Globus pallidus (tissue), 1 donor: ENCODE measurements at places on chromosomes 3 and 15.

GRCh38 chr15:86735247-86736040 lies 655.8 kb downstream of the AGBL1 start:
- no peak for DNase-seq

DNA sequence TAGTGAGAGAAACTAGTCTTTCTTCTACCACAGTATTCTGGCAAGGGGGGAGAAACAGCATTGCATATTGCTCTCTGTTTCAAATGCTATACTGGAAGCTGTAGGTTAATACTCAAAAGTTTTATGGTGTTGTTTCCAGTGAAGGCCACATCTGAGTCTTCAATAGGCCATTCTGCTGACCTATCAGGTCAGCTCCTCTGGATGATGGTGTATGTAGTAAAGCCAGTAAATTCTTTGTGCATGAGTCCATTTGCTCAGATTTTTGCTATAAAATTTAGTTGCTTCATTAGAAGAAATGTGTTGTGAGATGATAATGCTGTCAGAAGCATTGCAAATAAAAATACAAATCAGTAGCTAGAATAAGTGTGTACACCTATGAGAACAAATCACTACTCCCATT lies 64.9 kb upstream of the RBMS3 start:
- DNase-seq, result no peak

DNA sequence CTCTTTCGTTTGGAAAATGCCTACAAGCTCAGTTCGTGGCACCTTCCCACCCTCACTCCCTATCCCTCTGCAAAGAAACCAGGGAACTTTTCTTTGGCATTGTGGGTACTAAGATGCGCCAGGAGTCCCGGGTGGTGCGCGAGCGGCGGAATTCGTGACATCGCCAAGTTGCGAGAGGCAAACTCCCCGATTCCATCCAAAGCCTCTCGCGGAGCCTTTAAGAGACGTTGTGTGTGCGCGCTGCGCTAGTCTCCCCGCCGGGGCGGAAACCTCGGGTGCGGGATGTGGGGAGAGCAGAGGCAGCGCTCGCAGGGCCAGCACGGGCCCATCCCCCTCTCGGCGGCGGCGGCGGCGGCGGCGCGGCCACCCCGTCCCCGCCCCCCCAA lies 443 bp upstream of the NR2F2 start:
- peak; percentile 54 for DNase-seq

- DNase-seq, result no peak
These were observed 3.9 kb downstream of the CYP1A2 start for GRCh38 chr15:74752531-74752930.

DNA sequence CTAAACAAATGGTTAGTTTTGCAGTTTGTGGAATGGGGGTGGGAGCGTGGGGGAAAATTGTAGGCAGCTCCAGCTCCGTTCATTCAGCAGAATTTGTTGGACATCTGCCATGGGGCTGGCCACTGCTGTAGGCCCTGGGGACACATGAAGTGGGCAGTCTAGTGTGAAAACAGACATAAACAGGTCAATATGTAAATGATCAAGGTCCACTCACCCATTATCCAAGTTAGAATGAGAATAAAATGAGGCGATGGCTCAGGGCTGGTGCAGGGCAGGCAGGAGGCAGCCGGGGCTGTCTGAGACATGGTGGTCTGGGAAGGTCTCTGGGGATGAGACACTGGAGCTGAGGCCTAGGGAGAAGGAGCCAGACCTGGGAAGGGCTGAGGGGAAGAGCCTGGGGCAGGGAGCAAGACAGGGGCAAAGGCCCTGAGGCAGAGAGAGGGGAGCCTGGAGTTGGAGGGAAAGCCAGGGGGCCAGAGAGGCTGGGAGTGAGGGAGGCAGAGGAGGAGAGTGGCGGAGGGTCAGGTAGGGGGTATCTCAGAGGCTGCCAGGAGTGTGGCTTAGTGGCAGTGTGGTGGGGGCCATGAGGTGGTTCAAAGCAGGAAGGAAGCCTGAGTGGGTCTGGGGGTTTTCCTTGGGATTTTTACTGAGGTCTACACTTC lies 6.2 kb upstream of the SLC6A6 start:
- no peak for DNase-seq

DNA sequence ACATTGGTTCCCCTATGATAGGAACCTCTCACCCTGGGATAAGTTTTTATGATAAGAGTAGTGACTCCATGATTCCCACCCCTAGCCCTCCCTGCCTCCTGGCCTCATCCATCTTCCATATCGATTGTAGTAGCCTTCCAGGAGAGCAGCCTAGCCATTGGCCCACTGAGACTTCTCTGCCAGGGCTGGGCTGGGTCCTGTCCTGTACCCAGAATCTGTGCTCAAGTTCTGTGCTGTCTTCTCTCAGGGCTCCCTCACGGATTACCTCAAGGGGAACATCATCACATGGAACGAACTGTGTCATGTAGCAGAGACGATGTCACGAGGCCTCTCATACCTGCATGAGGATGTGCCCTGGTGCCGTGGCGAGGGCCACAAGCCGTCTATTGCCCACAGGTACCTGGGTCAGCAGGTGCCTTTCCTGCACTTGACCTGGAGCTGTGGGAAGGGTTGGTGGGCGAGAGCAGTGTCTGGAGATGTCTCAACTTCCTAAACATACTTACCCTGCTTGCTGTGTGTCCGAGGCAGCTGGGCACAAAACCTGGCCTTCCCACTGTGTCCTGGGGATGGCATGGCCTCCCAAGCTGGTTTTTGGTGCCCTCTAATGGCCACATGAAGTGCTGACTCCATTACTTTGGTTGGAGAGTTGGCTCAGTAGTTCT lies 16.6 kb upstream of the EXOG start:
- peak; percentile 73 for DNase-seq

GRCh38 chr3:33687406-33688010 lies 30.5 kb downstream of the CLASP2 start:
- no peak for DNase-seq

DNA sequence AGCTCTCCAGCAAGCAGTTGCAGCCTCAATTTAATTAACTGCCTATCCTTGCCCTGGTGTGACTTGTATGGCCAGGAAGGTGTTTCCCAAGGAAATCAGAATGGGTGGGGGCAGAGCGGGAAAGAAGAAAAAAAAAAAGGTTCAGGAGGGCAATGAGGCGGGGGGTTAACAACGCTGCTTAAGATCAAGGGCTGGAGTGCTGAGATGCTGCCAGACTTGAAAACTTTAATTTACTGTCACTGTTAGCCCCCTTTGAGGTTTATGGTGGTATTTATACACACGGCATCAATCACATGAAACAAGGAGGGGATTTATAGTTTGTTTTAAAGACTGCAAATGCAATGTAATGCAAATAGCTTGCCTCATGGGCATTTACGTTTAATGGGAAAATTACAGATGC lies 319.4 kb upstream of the NR2F2 start:
- DNase-seq, result no peak

GRCh38 chr3:126468028-126468891 lies 7.4 kb downstream of the ZXDC start:
- DNase-seq, result no peak

- DNase-seq, result no peak
These were observed 127.6 kb upstream of the ACP3 start for GRCh38 chr3:132189601-132190000.

DNA sequence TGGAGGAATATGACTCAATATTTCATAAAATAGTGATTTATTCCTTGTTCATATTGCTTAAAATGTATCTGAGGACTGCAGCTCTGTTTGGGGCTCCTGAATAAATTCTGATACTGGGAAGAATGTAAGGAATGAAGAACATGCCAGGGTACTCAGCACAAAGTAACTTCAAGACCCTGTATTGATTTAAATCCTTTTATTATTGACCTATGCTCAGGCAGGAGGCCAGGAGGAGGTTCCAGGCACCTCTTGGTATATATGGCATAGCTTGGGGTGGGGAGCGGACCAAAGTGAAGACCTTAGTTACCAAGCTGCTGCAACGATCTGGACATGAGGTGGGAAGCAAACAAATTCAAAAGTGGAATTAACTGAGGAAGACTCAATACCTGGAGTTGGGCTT lies 142.8 kb upstream of the PEX5L start:
- no peak for DNase-seq
